ENCODE measurements at places on chromosomes 12 and 14. TPM values are rescaled to one million over a fixed set of nuclear protein-coding genes. Genes with fewer than 3 reads are reported as not detected.

DNA sequence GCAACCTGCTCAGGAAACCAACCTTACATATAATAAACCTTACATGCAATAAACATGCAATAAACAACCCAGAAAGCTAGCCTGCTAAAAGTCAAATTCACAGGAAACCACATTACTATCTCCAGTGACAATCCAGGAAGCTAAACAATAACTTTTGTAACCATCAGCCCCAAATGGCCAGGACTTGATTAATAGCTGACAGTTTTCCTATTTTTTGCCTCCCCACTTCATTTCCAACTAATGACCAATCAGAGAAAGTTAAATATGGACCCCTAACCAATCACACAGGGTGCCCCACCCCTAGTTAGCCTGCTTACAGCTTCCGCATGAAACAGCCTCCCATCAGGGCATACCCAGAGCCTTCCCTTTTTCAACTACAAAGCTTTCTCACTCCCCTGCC, 152.2 kb upstream of the LMNTD1 start:
- DNase-seq: no peak

The GNS gene
- 20.8 TPM for total RNA-seq

DNA sequence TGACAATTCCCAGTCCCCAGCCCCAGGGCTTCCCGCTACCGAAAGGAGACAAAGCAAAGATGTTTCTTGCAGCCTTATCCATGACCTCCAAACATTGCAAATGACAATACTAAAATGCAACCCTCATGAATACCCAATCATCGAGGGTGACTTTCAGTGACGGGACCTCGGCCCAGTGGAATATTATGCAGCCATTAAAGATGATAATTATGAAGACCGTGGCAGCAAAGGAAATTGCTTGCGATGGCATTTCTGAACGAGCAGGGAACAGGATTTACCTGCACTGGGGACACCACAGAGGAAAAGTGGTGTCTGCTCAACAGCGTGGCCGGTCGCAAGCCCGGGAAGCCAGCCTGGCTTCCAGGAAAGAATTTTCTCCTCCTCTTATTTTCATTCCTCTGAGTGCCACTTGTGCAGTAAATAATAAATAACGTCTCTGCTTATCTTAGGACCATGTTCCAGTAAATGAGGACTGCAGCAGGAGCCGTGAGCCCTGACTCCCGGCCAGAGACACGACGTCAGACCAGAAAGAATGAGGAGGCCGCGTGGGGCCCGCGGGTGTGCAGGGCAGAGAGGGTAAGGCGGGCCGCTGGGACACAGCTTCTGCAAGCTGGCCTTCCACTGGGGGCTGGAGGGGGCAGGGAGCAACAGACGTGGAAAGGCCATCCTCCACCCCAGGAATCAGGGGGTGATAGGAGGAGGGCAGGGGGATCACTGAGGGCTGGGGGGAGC, 6.6 kb downstream of the C14orf180 start:
- no peak for DNase-seq

DNA sequence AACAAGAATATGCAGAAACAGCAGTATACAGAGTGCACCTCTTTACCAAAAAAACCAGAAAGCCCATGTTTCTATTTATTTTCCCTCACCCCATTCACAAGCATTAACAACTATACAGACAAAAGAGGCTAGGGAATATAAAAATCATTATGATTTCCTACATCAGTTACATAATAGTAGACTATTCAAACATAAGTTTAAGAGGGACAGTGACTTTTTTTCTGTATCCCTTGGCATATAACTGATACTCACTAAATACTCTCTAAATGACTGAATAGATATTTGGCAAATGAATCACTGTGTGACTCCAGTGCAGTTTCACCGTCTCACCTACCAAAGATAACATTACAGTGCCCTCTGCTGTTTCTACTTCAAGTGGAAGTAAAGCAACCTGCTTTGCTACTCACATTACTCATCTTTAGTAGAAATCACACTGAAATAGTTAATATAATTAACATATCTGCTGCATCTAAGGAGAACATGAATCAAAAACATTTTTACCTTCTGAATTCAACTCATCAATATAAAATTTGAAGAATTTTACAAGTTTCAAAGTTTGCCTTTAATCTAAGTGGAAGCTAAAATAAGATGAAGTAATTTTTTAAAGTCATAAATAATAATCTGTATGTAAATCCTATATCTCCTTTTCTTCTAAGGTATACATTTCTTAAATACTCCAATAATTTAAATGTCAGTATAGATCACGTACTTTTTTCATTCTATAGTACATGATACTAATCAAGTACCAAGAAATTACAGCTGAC, 103.8 kb downstream of the OSBPL8 start:
- DNase-seq: peak; percentile 33

DNA sequence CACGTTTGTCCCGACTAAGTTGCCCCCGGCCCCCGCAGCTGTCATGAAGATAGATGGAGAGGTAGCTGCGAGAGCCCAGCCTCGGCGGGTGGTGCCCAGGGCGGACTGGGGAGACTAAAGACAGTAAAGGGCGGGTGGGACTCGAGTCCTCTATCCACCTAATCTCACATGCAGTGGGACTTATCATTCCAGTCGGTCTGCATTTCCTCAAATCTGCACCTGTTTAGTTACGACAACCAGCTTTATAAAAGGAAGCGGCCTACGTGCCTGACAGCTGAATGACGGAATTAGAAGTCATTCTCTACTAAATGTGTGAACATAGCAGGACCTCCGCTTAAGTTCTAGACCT, 109.8 kb upstream of the EGLN3 start:
- DNase-seq: no peak

DNA sequence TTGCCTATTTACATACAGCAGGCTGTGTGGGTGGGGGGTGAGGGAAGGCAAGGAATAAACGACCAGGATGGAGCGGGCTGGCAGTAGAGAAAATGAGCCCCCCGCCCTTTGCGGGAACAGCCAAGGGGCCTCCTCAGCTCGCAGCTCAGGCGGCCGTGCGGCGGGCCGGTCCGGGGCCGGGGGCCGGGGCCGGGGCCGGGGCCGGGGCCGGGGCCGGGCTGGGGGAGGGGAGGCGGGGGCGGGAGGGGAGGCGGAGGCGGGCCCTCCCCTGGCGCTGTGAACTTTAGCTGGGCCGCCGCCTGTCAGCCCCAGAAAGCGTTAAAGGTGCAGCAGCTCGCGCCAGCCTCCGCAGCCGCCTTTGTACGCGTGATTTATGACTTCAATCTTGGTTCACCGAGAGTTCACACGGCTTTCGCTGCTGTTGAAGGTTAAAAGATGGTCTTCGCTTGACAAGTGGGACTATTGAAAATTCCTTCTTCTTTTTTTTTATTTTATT, 28.8 kb downstream of the HOXC4 start:
- no peak for DNase-seq

The KRT80 gene
- 0.05 TPM for total RNA-seq

DNA sequence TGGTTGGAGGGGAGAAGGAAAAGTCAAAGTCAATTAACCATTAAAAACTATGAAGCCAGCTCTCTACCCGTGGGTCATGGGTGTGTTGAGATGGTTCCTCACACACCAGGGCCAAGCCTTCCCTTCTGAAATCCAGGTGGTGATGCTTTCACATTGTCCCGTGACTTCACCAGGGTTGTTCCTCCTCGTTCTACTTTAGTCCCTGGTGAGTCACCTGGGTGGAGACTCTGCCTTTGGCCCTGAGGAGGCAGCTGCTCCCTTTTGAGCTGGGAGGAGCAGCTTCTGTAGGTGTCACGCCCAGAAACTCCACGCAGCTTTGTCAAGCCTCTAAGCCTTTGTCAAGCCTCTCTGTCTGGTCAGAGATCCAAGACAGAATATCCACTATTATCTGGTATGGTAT, 348.3 kb downstream of the BMP4 start:
- DNase-seq: no peak

The CABP1 gene
- 2.4 TPM for total RNA-seq

- DNase-seq: no peak
Observed at GRCh38 chr12:105220929-105221290, 15.1 kb downstream of the APPL2 start.

- no peak for DNase-seq
Observed at GRCh38 chr12:53499266-53500141, at the start of gene MAP3K12. MAP3K12 (minus strand) TSS chr12:53499458; CDS start chr12:53487391, 12,067 bp downstream.

DNA sequence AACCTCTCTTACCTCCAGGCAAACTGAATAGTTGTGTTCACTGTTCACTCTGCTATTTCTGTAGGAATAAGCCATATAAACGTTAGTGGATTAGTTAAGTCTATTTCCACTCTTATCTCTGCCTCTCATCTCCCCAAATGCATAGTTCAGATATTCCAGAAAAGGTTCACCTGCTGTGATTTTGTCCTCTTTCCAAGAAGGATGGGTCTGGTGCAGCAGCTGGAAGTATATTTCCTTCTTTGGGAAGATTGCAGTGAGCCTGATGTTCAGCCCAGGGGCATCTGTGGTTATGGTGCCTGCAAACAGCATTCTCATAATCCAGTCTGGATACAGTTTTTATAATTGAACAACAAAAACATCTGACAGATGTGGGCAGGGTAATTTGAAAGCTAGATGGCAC, 97.7 kb downstream of the TPH2 start:
- no peak for DNase-seq

DNA sequence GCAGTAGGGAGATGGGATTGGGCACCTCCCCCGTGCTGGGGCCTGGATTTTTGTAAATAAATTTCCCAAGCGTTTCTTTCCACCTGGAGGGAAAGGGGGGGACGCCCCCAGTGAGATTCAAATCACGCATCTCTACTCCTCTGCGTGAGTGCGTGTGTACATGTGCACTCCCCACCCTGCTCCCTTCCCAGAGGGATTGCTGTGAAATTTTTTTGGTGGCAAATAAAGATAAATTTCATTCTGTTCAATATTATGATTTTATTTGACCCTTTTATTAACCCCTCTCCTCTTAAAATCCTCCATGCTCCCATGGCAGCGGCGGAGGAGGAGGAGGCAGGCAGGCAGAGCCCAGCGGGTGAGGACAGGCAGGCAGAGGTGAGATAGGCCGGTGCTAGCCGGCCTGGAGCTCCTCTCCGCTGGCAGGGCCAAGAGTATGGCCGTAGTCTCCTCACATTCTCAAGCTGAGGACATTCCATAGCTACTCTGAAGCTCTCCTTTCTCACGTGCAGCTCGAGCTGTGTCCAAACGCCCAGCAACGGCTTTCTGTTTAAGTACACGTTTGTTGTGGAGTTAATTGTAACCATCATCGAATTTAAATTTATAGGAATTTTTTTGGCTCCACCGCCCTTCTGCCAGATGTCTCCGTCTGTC, 1.5 kb upstream of the HOTAIR start:
- DNase-seq: no peak

- DNase-seq: peak; percentile 77
Observed at GRCh38 chr14:74841230-74842207, 34.4 kb downstream of the PROX2 start.

The IKBIP gene
- 17.3 TPM for total RNA-seq

- DNase-seq: no peak
Observed at GRCh38 chr12:31989571-31990362, 30.6 kb downstream of the RESF1 start.

The DBX2 gene
- total RNA-seq: not detected

GRCh38 chr12:61107118-61107517, 1153.1 kb upstream of the USP15 start:
- DNase-seq: no peak

- DNase-seq: no peak
Observed at GRCh38 chr12:118029166-118029565, 12.7 kb downstream of the RFC5 start.

The PPP4R4 gene
- not detected for total RNA-seq

The GPRC5D gene
- total RNA-seq: not detected

DNA sequence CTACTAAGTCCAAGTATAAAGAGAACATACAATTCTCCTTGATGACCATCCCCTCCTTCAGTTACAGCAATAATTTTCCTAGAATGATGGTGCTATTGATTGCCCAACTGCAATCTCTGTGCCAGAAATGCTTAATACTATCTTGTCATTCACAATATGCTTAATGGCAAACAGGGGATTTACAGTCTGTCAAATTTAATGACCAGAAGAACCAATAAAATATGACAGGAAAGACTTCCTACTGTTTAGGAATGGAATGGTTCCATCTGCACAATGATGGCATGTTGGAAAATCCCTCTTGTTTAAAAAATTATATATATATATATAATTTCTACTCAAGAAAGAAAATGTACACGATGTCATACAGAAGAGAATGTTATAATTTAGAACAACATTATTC, 623.2 kb downstream of the CCER1 start:
- no peak for DNase-seq

The OR6C2 gene
- not detected for total RNA-seq

DNA sequence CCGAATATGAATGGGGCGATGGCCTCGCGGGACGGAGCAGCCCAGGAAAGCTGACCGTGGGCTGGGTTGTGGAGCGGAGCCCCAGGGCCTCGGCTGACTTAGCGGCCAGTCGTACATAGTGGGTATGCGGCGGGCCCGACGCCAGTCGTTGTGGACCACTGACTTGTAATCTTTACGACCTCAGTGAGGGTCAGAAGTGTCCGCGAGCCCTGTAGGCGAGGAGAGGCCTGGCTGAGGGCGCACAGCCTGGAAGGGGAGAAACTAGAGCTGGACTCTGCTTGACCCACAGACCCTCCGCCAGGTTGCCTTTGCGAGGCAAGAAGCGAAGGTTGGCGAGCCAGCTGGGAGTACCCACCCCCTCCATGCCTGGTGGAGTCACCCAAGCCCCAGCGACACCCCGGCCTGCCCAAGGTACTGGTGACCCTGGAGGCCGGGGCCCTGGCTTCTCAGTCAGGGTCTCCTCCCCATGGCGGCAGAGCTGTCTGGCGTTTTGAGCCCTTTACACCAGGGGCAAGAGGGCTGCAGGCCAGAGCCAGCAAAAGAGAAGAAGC, 15.6 kb upstream of the DYNC1H1 start:
- no peak for DNase-seq

The NOC4L gene
- 45.3 TPM for total RNA-seq

The MUCL1 gene
- total RNA-seq: not detected

The MRPS35 gene
- total RNA-seq: 43.1 TPM

The PKP2 gene
- total RNA-seq: 0.08 TPM

- DNase-seq: no peak
Observed at GRCh38 chr14:26394150-26394810, 203.6 kb downstream of the NOVA1 start.

The KCNK13 gene
- total RNA-seq: not detected

The IL26 gene
- not detected for total RNA-seq

GRCh38 chr14:47606566-47606965, 68.8 kb downstream of the MDGA2 start:
- DNase-seq: no peak

- no peak for DNase-seq
Observed at GRCh38 chr14:90091393-90091792, 29.6 kb downstream of the KCNK13 start.

- DNase-seq: peak; percentile 36
Observed at GRCh38 chr14:74684434-74684833, 28.4 kb downstream of the AREL1 start.

Data from GM12878 (cell line).